ENCODE measurements at places on chromosomes 2 and 18.

DNA sequence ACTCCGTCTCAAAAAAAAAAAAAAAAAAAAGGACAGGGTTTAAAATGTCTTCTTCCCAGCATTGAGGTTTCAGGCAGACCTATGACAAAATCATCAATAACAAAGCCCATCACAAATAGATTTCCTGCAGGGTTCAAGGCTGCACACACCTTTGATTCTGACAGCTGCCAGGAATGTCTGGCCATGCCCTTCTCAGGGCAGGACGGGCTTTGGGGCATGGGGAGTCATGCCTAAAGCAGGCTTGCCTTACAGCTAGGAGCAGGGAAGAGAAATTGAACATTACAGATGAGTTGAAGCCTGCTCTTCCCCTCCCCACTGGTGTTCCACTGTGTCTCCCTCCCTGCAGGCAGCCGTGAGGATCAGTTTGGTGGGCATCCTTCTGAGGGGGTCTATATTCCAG, 3.7 kb downstream of the PRELID3A start:
- DNase-seq, result no peak

- DNase-seq, result no peak
These were observed 97.5 kb downstream of the DLGAP1 start for GRCh38 chr18:4357579-4357978.

- no peak for DNase-seq
These were observed 405 bp downstream of the PPP3R1 start for GRCh38 chr2:68251855-68252399.

- no peak for DNase-seq
These were observed 396.7 kb upstream of the DCC start for GRCh38 chr18:51943281-51943680.

DNA sequence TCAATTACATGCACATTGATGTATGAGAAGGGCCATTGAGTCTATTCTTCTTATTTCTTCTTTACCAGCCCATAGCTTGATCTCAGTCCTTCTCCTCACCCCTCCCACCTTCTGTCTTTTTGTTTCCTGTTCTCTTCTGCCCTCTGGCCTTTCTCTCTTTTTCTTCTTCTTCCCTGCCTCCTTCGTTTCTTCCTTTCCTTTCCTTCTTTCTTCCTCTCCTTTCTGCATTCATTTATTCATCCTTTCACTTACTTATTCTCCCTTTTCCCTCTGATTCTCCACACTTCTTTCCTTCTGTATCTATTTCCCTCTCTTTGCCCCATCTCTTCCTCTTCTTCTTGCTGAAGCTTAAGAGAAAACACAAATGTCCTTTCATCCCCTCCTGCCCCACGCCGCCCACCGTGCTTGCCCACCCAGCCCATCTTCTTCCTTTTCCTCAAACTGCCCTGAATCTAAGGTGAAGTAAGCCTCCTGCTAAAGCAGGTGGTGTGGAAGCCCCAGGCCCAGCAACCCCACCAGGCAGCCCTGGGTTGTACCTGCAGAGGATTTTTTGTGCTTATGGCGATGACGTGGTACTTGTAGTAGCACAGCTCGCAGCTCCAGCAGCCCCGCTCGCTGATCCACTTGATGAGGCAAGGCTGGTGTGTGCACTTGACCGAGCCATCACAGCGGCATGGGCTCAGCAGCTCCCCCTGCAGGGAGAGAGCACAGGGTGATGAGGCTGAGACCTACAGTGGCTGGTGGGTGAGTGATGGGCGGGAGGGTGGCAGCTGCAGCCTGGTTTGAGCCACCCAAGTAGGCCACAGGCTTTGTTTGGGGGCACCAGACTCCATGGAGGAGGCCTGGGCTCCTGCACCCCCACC, 89.0 kb downstream of the MARCHF4 start:
- peak; percentile 47 for DNase-seq

DNA sequence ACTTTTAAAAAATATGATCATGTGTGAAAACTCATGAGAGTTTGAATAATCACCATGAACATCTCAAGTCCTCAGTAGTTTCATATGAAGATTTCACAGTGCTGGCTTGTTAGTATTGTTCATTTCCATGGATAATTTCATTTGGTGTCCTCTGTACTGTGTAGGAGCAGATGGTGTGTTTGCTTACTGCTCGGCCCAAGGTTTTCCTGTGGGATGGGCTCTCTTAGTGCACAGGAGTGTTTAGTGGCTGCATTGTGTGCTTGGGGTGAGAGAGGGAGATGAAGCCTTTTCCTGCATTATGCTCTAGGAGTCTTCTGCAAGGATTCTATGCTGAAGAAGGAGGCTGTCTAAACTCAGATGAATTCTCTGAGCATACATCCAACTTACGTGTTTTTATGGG, 270.6 kb downstream of the SOCS6 start:
- DNase-seq, result no peak

DNA sequence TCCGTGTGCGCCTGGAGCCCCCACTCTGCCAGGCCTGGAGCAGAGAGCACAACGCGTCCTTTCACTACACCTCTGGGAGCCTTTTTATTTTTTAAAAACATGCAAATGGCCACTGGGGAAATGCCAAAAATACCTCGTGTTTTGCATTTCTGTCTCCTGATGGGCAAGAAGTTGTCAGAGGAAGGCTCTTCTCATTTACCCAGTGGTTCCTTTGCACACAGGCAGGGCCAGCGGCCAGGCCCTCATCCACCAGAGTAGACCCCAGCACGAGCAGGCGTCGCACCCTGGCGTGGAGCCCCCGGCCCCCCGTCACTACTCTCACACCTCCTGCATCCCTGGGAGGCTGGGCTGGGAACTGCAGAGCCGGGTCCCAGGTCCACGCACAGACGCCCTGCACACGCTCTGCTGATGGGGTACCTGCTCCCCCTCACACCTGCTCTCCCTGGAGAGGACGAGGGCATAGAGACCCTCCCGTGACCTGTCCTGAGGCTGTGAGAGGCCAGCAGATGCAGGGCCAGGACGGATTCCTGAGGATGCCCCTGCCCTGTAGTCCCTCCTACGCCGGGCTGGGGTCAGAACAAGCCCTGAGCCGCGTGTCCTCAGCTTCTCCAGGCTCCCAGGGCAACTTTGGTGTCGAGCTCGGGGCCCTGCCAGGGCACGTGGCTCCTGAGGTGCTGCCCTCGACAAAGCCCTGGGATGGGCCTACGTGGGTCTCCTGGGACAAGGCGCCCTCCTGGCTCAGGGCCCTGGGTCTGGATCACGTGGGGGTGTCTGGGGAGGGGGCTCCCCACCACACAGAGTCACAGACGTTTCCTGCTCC, 65.0 kb downstream of the NFATC1 start:
- no peak for DNase-seq

DNA sequence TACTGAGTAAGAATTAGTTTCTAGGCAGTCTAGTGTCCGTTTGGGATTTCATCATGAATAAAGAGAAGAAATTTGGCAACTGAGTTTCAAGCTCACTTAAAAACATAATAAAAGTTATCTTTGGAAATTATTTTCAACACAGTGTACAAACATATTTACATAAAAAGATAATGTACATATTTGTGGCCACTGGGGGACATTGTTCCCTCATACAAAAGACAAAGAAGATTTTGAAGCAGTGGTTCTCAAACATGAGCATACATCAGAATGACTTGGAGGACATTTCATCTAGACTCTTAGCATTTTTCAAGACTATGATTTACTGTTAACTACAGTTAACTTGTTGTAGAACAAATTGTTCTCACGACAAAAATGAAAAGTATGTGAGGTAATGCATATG, 15.7 kb upstream of the TTC21B start:
- DNase-seq, result no peak

- no peak for DNase-seq
These were observed 71.7 kb downstream of the GALNT14 start for GRCh38 chr2:31066551-31066950.

DNA sequence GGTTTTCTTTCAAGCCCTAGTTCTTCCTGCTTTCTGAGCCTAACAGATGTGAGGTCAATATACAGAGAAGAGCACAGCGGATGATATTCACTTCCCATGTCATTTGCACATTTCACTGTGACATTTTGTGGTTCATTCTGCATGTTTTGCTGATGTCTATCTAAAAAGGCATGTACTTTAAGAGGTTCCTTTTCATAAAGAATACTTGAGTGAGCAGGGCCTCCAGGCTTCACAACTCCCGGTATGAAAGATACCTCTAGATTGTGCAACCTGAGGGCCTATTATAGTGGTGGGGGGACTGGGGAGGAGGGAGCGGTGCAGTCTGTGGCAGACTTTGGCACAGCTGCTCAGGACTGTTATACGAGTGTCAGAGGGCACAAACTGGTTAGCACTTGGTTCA, 54.6 kb downstream of the CPO start:
- peak; percentile 4 for DNase-seq

DNA sequence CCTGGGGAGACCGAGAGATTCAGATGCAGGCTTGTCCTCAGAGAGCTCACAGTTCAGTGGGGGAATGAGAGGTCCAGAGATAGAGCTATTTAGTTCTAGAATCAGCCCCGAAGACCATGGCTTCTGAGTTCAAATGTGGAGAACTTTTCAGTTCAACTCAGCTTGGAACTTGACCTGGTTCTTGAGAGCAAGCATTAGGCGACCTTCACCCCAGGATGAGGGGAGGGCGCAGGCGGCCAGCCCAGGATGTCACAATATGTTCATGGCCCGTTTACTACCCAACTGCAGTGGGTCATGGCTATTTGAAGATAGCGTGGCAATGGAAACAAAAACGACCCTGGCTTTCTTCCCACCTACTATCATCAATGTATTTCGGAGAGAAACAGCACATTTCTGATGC, 33.8 kb downstream of the DCDC2C start:
- no peak for DNase-seq

GRCh38 chr18:35441857-35442595, 55.7 kb downstream of the INO80C start:
- no peak for DNase-seq

DNA sequence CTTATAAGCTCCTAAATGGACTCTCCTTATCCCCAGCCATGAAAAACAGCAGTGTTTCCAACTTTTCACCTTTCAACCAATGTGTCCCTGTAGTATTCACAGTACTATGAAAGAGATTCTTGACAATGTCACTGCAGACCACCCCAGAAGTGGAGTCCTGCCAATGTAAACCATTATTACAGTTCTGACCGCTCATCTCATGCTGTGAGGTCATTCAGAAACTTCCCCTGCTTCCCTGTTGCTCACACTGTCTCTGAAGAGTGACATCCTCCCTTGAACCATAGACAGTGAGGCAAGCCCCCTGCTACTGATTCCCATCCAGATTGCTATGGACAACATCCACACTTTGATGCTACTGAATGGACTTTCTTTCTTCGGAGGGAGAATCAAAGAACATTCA, 1523.7 kb upstream of the ACVR2A start:
- no peak for DNase-seq

GRCh38 chr18:23283916-23284430, 148.7 kb downstream of the CABLES1 start:
- no peak for DNase-seq

DNA sequence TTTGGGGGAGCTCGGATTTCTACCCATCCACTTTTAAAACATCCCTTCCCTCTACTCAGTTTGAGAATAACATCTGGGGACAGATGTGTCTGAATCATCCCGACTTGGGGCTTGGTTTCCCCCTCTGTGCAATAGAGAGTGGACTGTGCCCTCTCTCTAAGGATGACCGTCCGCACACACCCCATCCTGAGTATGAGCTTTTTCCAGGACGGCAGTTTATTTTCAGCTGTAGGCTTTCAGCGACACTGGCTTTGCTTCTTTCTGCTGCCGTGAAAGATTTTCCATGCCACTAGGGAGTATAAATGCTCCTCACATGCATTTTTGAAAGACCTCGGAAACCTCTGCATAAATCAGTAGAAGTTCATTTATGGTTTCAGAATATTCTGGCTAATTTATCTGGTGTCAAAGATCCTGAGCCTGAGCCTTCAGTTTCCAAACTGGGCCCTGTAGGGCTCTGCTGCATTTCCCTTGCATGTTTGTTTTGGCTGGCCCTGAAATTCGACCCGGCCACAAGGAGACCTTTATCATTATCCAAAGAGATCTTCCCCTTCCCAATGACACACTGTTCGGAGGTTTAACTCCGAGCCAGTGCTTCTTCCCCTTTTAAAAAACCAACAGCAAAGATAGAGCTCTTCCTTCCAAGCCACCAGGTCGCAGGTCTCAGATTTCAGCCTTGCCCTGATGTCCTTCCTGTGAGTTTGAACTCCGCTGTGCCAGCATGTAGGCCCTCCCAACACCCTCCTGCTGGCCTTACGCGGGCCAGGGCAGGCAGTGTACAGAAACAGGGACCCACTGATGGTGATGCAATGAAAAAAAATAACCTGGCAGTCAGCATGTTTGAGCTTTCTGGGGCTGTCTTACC, 53.3 kb downstream of the FECH start:
- DNase-seq, result no peak

DNA sequence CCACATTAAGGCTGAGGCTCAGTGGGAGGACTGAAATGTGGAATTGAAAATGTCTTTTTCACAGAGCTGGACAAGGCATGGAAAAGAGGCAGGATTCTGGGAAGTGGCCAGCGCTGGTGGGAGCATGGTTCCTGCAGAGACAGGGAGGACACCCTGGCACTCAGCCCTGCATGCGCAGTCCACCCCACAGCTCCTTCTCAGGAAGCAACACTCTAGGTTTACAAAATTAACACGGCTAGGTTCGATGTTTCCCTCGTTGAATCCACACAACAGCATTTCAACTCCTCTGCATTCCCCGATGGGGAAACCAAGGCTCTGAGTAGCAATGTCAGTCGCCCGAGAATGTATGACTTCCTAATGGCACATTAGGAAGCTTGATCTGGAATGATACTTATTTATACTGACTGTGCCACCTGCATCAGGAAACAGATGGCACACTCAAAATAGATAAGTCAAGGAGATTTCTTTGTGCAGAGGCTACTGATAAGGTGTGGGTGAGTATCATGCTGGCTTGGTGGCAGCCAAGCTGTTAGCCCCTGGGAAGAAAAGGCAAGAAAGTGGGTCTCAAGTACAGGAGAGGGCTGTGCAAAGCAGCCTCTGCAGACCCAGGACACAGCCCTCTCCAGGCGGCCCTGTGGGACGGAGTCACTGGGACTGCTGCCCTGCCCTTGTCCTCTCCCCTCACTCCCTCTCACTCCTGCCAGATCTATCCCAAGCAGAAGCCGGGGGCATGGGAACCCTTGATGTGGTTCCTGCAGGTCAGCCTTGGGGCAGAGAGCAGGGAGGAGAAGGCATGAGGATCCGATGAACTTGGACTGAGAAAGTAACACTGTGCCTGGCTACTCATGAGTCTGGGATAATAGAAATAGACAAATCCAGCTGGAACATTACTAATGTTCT, 158.4 kb upstream of the FHL2 start:
- peak; percentile 11 for DNase-seq

DNA sequence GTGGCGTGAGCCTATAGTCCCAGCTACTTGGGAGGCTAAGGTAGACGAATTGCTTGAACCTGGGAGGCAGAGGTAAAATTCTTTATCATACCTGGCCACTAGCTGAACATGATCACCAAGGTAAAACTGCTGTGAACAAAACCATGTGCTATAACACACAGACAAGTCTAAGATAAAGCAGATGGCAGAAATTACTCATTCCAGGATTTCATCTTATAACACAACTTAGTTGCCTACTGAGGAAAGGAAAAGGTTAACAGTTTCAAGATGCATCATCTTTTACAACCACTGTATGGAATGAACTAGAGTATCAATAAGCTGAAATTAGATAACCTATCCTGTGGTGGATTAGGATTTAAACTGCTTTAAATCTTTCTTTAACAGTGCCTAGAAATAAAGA, 8.3 kb downstream of the ARL5A start:
- no peak for DNase-seq

GRCh38 chr2:149666809-149667320, 79.3 kb upstream of the MMADHC start:
- no peak for DNase-seq

GRCh38 chr2:73072416-73072815, 904 bp upstream of the SFXN5 start:
- DNase-seq, result no peak

All from hematopoietic multipotent progenitor cell treated with erythropoietin and hydrocortisone succinate and interleukin-3 and kit ligand, for 8 days (in vitro differentiated cells).